Activated CD4-positive, alpha-beta T cell treated with anti-CD3 and anti-CD28 coated beads for 4 hours (primary cell): ENCODE measurements at places on chromosomes 6 and 20.

GRCh38 chr6:158047127-158047518 is 65.5 kb downstream of the SYNJ2 start:
- DNase-seq, result peak; percentile 56

DNA sequence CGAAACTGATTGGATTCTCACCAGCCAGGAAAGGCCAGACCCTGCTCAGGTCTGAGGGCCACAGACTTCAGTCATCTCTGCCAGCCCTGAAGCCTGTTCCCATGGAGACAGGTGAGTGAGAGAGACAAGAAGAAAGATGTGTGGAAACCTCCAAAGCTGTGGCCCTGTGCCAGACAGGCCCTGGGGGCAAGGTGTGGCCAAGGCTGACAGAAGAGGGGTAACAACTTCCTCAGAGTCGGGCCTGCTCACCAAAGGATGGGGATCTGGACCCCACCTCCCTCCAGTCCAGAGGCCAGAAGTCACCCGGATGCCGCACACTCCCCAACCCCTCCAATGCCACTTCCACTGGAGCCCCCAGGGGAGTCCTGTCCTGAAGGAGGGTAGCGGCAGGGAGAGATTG is 73.6 kb downstream of the MDGA1 start:
- DNase-seq, result no peak

DNA sequence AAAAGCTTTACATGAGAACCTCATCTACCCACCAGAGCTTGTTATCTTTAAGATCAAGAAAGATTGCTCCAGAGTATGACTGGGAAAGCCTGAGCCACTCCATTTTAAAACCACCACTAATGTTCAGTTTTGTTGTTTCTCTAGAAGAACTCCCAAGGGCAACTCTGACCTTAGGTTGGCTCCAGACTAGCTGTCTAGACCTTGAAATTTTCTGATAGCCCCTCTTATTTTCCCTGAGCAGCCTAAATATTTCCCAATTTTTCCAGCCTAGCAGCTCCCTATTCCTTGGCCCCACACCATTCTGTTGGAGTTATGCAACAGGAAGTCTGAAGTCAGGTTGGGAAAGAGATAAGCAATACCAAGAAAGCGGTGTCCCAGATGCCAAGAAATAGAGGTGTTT is 84.6 kb upstream of the TCF21 start:
- DNase-seq, result no peak

GRCh38 chr6:75874224-75874623 is 125.2 kb downstream of the MYO6 start:
- DNase-seq, result no peak

DNA sequence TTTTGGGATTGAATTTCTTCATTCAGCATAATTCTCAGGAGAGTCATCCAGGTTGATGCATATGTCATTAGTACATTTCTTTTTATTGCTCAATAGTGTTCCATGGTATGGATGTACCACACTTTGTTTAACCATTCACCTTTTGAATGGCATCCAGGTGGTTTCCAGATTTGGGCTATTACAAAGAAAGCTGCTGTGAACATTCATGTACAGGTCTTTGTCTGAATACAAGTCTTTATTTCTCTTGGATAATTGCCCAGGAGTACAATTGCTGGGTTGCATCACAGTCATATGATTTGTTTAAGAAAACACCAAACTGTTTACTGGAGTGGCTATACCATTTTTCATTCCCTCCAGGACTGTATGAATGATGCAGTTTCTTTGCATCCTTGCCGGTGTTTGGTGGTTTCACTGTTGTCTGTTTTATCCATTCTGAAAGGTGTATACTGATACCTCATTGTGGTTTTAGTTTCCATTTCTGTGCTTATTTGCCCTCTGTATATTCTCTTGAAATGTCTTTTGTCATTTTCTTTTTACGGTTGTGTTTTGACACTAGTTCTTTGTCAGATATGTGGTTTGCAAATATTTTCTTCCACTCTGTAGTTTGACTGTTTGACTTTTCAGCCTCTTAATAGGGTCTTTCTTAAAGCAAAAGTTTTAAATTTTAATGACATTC is 8.8 kb downstream of the CDKAL1 start:
- DNase-seq, result no peak

GRCh38 chr6:15299430-15300131 is 53.7 kb downstream of the JARID2 start:
- DNase-seq, result no peak

GRCh38 chr6:145887969-145888368 is 73.4 kb upstream of the FBXO30 start:
- DNase-seq, result peak; percentile 7

GRCh38 chr20:57876163-57876562 is 166.3 kb upstream of the PMEPA1 start:
- DNase-seq, result no peak

DNA sequence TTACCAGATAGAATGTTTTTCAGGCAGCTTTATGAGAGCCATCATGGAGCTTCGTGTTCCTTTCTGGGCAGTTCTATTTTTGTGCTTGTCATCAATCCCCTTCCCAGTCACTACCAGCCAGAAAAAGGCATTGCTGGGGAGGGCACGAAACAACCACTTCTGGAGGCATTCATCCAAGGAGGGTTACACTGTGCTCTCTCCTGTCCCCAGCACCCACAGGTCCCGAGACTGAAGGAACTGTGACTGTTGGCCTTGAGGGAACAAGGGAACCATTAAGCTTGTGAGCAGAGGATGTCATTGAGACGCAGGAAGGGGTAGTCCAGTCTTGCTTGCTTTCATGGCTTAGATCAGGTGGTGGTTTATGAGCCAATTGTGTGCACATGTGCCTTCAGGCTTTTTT is 20.1 kb upstream of the ENPP5 start:
- no peak for DNase-seq

DNA sequence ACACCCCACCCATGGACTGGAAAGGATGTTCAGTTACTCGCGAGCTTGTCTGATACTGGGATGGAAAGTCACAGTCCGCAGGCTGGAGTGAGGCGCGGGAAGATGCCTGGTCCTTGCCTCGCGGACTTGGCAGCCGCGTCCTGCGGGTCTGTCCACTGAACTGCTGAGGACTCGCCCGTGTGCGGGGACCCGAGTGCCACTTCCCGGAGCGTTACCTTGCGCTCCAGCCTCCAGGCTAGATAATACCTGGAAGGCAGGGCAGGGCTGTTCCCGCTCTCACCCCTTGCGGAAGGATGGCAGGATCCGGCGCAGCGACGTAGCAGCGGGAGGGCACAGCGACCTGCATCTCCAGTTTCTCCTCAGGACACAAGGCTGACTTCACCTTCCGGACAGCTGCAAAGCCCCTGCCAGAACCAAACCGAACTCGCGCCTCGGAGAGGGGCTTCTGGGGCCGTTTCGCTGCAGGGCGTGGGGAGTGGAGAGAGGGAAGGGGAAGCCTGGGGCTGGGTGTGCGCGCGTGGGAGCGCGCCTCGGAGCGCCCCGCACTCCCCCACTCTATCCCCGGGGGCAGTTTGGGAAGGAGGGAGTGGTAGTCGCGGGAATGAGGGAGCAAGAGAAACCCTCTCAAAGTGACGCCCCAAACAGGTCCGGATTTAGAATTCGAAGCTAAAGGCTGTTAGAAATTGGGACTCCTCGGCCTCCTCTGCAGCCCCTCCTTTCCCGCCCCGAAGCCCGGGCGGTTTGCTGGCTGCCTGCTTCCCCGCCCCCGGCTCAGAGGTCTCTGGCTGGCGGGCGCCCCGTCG is at the start of gene KCNQ5:
Gene KCNQ5, plus strand, starts transcription at position 774 of the 803 bp plus-strand sequence.
- peak; percentile 5 for DNase-seq

GRCh38 chr6:26306232-26306631 is 58.8 kb upstream of the BTN3A2 start:
- DNase-seq, result no peak

DNA sequence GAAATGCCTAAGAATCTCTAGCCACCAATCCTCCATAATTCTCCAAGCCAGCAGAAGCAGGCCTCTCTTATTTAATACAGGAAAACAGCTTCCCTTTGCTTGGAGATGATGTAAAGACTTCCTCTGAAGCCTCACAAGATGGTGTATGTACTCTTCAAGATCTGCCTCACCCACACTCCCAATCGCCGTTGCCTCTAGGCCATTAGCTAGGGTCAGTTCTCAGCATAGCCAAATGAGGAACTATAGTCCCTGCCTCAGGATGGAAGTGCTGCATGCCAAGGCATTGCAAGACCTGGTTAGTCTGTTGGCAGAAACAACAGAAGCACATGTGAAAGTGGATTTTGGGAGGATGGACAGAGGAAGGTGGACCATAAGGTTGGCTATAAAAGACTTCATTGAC is 139.1 kb downstream of the SCML4 start:
- DNase-seq, result no peak

DNA sequence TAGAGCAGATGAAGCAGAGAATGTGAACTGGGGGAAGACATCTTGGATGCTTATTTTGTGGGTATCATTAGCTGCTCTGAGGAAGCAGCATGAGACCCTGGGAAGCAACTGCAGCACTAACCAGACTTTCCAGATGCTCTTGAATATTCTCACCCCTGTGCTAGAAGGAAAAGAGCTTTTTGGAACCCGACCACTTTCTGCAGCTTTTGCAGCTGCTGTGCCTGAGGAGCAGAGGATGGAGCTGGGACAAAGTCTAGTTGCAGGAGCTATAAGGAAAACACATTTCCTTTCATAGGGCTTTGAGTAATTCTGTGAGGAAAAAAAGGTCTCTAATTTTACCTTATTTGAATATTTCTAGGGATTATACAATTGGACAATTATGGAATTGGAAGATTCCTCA is 369.7 kb downstream of the CD109 start:
- DNase-seq, result no peak

DNA sequence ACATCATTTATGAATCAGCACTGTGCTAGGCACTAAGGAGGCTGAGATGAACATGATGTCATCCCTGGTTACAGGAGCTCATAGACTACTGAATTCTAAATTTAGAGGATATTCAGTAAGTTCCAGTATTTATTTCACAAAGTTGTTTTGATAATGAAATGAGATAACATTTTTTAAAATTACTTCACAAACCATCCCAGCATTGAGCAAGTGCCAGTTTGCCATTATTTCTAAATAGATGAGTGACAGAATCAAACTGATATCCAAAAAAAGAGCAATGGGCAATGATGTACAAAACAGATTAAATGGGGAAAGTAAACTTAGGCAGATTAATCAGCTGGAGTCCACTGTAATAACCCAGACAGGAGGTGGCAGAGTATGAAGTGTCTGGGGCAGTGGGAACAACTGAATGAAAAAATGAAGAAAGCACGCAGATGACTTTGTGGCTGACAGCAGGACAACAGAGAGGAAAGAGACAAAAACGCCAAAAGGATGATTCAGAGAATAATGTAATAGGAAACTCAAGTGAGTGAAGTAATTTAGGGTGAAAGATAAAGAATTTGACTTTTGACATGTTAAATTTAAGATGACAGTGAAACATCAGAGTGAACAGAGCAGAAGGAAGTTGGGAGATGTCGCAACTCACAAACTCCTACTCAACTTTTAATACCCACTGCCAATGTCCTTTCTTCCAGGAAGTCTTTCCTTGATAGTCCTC is 70.2 kb downstream of the RCAN2 start:
- no peak for DNase-seq

- no peak for DNase-seq
Measured at GRCh38 chr6:89269981-89270380, 45.1 kb downstream of the GABRR2 start.

GRCh38 chr20:14637441-14637840 is 300.0 kb upstream of the FLRT3 start:
- DNase-seq, result no peak

DNA sequence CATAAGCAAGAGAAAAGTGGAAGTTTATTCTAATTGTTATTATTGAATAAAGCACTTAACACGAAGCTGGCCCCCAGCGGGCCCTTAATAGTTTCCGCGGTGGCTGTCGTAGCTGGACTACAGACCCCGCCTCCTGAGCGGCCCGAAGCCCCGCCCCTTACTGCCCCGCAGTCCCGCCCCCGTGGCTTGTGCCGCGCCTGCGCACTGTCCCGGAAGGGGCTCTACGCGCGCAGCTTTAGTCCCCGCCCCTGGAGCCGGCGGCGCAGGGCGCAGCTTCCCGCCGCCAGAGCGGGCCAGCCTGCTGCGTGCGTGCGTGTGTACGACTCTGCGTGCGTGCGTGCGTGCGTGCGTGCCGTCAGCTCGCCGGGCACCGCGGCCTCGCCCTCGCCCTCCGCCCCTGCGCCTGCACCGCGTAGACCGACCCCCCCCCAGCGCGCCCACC is at the start of gene VAPB:
Gene VAPB, plus strand, starts transcription at position 348 of the 442 bp plus-strand sequence. CDS start 231 bp downstream, outside the sequence.
- DNase-seq, result peak; percentile 96

GRCh38 chr6:138397128-138398122 is 6.6 kb upstream of the HEBP2 start:
- DNase-seq, result no peak

DNA sequence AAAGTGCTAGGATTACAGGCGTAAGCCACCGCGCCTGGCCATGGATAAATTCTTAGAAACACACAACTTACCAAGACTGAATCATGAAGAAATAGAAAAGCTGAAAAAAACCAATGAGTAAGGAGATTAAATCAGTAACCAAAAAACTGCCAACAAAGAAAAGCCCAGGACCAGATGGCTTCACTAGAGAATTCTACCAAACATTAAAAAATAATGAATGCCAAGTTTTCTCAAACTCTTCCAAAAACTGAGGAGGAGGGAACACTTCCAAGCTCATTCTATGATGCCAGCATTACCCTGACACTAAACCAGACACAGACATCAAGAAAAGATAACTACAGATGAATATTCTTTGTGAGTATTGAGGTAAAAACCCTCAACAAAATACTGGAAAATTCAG is 44.3 kb downstream of the USP49 start:
- DNase-seq, result no peak

- DNase-seq, result no peak
Measured at GRCh38 chr6:98014442-98015201, 731.6 kb upstream of the MMS22L start.

GRCh38 chr20:913306-913849 is 2.8 kb downstream of the ANGPT4 start:
- no peak for DNase-seq

- no peak for DNase-seq
Measured at GRCh38 chr6:132456700-132457143, 55.4 kb upstream of the MOXD1 start.

- no peak for DNase-seq
Measured at GRCh38 chr20:44615169-44615791, 32.9 kb downstream of the PKIG start.

- DNase-seq, result no peak
Measured at GRCh38 chr20:42938441-42939205, 251.1 kb downstream of the PTPRT start.

GRCh38 chr6:4794140-4794707 is 18.0 kb downstream of the CDYL start:
- DNase-seq, result no peak

GRCh38 chr6:124684621-124685020 is 277.6 kb upstream of the RNF217 start:
- DNase-seq, result no peak

DNA sequence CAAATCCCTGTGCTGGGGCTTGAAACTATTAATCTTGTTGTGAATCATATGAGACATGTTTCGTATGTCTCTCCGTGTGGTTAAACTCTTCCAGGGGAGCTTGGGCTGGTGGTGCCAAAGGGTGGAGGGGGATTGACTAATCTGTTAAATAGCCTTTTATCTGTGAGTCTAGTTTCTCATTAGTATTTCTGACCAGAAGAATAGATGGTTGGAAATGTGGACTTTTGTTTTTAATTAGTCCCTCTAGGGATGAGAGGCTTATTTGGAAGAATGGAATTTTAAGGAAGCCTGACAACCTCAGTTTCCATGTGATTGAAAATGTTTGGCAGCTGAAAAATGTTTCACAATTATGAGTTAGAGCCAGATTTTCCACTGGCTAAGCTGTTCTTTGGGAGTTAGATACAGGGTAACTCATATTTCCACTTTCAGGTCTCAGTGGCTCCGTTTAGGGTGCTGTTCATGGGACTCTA is 117.3 kb downstream of the BCKDHB start:
- DNase-seq, result no peak

- DNase-seq, result no peak
Measured at GRCh38 chr6:6905961-6906518, 201.7 kb upstream of the RREB1 start.

GRCh38 chr6:156980948-156981347 is 203.8 kb downstream of the ARID1B start:
- no peak for DNase-seq
